ENCODE measurements at places on chromosomes 4 and X.

- no peak for DNase-seq
Measured at GRCh38 chr4:48722509-48723446, 57.3 kb downstream of the FRYL start.

- no peak for DNase-seq
Measured at GRCh38 chrX:111353793-111354192, 58.2 kb downstream of the DCX start.

GRCh38 chrX:9647431-9647830 is 118.2 kb downstream of the GPR143 start:
- no peak for DNase-seq

- DNase-seq = peak; percentile 32
Measured at GRCh38 chr4:165301833-165302232, 25.6 kb upstream of the MSMO1 start.

- no peak for DNase-seq
Measured at GRCh38 chr4:151934766-151935165, 174.0 kb upstream of the GATB start.

DNA sequence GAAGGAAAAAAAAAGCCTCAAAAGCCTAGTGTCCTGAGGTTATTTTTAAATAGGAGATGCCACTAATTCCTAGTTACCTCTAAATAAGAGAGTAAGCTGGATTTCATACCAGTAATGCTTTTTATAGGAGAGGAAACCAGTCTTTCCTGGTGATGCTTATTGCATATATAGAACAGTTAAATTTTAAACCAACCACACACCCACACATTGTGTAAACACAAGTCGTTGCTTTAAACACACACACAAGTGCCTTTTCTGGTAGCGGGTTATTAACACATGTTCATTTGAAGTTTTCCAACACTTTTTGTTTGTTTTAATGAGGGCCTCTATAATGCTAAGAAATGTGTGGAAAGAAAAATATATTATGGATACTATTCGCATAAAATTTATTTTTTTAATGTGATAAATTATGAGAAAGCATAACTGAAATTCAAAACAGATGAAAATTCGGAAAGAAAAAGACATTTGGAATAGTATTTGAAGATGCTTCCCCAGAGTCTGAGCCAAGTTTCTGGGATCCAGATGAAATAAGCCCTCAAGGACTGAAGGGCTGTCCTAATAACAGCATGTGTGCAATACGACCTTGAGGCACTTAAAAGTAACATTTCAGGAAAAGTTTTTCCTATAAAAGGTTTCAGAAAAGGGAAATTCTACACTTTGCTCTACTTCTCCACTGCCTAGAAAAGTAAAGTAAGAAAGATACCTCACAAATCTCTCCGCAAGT is 2.0 kb downstream of the ANTXR2 start:
- no peak for DNase-seq

- DNase-seq = no peak
Measured at GRCh38 chr4:185945906-185946305, 123.0 kb upstream of the TLR3 start.

GRCh38 chr4:162700815-162701361 is 465.8 kb downstream of the NAF1 start:
- DNase-seq = no peak

DNA sequence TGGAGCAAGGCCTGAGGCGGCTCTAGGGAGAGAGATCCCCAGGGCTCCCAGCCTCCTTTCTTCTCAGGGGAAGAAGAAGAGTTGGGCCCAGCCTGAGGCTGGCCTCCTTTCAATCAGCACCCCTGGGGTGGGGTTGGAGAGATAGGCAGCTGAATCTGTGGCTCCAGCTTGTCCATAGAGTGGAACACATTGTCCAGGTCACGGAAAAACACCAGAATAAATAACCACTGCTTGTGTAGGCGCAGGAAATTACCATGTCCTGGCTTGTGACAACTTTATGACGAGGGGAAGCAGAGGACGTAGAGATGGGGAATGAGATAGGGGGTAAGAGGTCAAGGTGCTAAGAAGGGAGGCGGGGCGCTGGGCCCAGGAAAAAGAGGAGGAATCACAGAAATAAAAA is 80.8 kb upstream of the EFNB1 start:
- DNase-seq = no peak

GRCh38 chr4:107856901-107857300 is 32.2 kb downstream of the SGMS2 start:
- no peak for DNase-seq

DNA sequence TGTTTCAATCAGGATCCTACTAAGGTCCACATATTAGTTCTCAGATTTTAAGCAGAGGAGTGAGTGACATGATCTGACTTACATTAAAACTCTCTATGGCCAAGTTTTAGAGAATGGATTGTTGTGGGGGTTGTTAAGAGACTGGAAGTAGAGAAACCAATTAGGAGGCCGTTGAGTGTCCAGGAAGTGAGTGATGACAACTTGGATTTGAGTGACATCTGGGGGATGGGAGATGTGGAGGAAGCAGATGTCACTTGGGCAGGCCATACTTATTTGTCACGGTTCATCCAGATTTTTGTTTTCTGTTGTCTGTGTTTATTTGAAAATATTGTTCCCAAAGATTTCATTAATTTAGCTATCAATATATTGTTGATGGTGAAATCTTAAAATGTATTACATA is 28.3 kb downstream of the ADD1 start:
- no peak for DNase-seq

Data from activated CD4-positive, alpha-beta T cell treated with anti-CD3 and anti-CD28 coated beads, Interleukin-2, amount 50 U/mL, for 16 hours (primary cell).